ENCODE measurements at places on chromosomes 4 and X.

DNA sequence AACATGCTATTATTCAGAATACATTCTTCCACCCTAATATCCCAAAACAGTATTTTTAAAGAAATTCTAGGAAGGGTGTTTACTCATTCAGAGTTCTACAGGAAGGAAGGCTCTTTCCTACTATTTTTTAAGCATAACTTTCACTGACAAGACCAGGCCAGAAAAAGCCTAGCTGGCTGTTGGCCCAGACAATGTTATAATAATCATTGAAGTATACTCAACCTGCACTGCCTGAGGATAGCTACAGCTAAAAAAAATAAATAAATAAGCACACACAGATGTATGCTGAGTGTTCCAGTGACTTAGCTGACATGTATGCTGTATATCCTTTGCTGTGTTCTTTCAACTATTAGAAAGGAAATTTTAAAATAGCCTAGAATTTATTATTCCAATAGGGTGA is 145.8 kb upstream of the SPRY1 start:
- DNase-seq, result no peak

GRCh38 chr4:76611616-76612207 is 176.7 kb downstream of the SHROOM3 start:
- no peak for DNase-seq

GRCh38 chrX:70026851-70027200 is 22.9 kb downstream of the AWAT2 start:
- no peak for DNase-seq

GRCh38 chrX:12894074-12895030 is 12.1 kb upstream of the TLR8 start:
- DNase-seq, result no peak

GRCh38 chr4:81684352-81684751 is 212.6 kb upstream of the RASGEF1B start:
- no peak for DNase-seq

DNA sequence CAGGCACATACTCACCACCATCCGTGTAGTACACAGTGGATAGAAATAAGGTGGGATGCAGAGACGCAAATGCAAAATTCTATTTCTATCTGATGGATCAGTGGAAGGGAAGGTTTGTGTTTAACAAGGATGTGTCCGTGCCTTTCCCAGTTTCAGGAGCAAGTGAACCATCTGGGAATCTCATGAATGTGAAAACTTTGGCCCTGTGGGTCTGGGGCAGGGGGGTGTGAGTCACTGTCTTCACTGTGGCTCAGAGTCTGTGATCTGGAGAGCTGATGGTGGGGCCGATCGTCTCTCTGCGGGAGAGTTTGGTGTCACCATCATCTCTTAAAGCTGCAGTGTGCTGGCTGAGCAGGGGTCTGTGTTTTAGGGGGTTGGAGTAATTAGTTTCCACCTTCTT is 179.3 kb upstream of the STS start:
- DNase-seq, result no peak

DNA sequence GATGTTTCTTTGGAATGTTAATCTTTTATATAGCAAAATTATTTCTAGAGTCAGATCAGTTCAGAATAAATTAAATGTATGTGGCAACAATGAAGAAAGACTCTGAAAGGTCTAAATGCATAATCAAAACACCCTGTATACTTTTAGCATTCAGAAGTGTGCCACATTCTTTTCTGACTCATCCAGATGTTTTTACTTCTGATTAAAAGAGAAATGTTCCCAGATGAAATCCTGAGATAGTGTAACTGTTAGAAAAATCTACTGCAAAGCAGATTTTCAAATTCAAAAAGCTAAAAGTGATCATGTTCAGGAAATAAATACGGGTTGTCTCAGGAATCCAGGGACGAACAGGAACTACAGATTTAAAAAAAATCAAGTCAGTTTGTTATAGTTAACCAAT is 241.4 kb downstream of the GRIA3 start:
- DNase-seq, result no peak

- no peak for DNase-seq
Observed at GRCh38 chrX:6021316-6022091, 207.2 kb downstream of the NLGN4X start.

DNA sequence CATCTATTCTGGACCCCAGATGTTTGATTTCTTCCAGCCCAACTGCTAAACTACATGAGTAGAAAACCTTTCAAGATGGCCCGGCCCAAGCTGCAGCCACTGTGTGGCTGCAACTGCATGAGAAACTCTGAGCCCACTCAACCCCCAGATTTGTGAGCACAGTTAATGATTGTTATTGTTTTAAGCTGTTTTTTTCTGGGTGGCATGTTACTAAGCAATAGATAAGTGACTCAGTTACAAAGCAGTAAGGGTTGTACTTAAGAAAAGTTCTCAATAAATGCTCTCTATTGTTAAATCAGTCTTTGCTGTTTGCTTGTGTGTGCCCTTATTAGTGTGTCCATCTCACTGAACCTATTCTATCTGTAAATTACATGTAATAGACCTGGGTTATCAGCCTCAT is 51.8 kb downstream of the GC start:
- DNase-seq, result no peak

GRCh38 chr4:2744576-2745270 is 11.4 kb downstream of the TNIP2 start:
- no peak for DNase-seq

All from RCC 7860 (cell line).